COR-L47 (cell line): ENCODE measurements at places on chromosomes 5 and 9.
A peak's percentile ranks its signal among the peaks of the same experiment; 100 is the strongest.

GRCh38 chr5:78653681-78654366 lies 5.3 kb upstream of the LHFPL2 start:
- no peak for DNase-seq

DNA sequence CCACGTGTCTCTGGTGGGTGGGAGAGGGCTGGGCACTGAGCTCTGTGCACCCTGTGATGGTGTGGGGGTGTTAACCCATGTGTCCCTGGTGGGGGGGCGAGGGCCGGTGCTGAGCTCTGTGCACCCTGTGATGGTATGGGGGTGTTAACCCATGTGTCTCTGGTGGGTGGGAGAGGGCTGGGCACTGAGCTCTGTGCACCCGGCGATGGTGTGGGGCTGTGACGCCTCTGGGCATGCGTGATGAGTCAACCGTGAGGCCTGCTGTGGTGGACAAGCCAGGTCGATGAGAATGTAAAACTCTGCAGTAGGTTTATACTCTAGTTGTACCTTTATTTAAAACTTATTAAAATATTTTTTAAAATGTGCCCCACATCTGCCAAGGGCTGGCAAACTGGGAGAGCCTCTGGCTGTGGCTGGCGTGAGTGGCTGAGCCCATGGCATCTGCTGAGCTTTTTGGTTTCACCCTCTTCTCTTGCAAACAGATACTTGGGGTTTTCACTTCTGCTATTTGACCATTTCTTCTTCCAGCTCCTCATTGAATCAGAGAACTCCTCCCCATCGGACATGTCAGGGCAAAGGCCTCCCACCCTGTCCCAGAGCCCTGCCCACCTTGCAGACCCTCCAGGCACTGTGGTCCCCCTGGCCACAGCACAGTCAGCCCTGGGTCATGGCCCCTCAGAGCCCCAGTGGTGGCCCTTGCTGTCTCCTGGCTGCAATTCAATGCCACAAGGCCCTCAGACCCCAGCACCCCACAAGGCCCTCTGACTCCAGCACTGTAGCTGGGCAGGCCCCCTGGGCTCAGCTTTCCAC lies 18.5 kb upstream of the EXOC3 start:
- DNase-seq, result no peak

- DNase-seq, result no peak
These were observed 113.0 kb downstream of the RPS23 start for GRCh38 chr5:82164977-82165713.

GRCh38 chr9:114785866-114786650 lies 19.8 kb downstream of the TNFSF15 start:
- DNase-seq, result no peak

DNA sequence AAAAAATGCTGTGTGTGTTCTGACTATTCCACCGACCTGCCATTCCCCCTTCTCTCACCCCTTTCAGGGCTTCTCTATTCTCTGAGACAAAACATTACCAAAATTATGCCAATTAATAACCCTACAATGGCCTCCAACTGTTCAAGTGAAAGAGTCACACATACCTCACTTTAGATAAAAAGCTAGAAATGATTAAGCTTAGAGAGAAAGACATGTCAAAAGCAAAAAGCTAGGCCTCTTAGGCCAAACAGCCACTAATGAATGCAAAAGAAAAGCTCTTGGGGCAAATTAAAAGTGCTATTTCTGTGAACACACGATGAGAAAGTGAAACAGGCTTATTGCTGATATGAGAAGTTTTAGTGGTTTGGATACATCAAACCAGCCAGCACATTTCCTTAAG lies 279.6 kb upstream of the GRAMD2B start:
- DNase-seq, result no peak

- no peak for DNase-seq
These were observed 48.7 kb downstream of the RUSC2 start for GRCh38 chr9:35538361-35539234.

DNA sequence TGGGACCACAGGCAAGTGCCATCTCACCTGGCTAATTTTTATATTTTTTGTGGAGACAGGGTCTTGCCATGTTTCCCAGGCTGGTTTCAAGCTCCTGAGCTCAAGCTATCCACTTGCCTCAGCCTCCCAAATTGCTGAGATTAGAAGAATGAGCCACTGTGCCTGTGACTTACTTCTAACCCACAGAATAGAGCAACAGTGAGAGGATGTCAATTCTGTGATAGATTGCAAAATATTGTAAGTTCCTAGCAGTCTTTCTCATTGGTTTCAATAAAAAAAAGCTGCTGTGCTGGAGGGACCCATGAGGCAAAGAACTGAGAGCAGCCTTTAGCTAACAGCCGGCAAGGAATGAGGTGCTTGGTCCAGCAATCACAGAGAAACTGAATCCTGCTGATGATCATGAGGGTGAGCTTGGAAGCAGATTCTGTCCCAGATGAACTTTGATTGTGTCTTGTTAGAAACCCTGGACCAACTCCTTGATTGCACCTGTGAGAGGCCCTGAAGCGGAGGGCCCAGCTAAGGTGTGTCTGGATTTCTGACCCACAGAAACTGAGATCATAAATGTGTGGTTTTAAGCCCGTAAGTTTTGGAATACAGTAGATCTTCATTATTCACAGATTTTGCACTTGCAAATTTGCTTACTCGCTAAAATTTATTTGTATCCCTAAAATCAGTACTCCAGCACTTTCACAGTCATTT lies 149.7 kb downstream of the GCNT1 start:
- DNase-seq, result no peak

- DNase-seq, result no peak
These were observed 26.8 kb downstream of the ASS1 start for GRCh38 chr9:130471411-130472183.

DNA sequence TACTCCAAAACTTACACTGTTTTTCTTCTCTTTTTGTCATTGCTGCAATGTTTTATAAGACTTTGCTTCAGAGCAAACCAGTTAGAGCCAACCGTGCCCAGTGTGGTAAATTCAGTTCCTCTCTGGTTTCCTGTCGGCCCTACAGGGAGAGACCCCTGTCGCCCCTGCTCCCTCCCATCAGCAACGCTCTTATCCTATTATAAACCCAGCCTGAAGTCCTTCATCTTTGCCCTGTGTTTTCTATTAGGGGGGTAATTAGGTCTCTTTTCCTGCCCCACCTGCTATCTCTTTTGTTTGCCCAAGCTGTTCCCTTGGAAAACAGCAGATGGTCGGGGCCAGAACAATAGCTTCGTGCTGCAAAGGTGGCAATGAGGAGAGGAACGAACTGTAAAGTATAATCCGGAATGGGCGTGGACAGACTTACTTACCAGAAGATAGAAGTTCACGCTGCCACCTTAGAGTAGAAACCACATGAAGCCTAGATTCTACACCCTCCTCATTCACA lies 21.4 kb upstream of the OTULINL start:
- DNase-seq, result peak; percentile 95

- DNase-seq, result no peak
These were observed 64.3 kb upstream of the TNC start for GRCh38 chr9:115182264-115182663.

GRCh38 chr9:121557581-121558447 lies 58.2 kb upstream of the GGTA1 start:
- DNase-seq, result no peak

DNA sequence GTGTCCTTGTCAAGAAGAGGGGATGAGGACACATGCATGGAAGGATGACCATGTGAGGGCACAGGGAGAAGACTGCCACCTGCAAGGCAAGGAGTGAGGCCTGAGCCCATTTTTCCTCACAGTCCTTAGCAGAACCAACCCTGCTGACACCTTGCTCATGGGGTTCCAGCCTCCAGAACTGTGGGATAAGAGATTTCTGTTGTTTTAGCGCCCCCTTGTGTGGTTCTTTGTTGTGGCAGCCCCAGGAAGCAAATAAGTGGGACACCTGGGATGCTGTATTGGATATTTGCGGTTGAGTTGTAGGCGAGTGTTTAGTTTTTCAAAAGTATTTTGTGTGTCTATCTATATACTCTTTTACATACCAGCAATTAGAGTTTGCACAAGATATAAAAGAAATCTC lies 206.4 kb downstream of the NXNL2 start:
- no peak for DNase-seq

- no peak for DNase-seq
These were observed 5.5 kb downstream of the PCDH1 start for GRCh38 chr5:141872496-141873356.

- no peak for DNase-seq
These were observed 69.9 kb downstream of the INSYN2B start for GRCh38 chr5:169910393-169910792.

GRCh38 chr5:118768607-118769175 lies 219.7 kb downstream of the DTWD2 start:
- DNase-seq, result no peak

DNA sequence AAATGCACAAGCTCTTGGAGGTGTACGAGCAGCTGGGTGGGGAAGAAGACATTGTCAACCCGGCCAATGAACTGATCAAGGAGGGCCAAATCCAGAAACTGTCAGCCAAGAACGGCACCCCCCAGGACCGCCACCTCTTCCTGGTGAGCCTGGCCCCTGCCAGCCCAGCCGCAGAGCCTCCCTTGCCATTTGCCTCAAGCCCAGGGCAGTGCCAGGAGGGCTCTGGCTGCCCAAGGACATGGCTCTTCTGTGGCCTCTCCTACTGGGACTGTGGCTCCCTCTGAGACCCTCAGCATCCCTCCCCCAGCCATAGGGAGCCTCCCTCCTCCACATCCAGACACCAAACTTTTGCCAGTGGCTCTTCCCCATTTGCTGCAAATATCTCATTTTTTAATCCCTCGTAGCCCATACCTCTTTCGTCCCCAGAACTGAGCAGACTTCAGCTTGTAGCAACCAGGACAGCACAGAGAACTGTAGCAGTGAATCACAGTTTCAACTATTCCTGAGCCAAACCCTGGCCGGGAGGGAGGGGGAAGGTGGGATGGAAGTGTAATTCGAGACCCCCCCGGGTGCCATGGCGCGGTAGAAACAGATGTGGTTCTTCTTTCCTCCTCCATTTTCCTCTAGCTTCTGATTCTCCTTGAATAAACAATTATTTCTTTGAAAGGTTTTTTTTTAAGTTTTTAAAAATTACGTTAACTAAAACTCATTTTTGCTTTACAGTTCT lies 44.5 kb upstream of the SUSD3 start:
- no peak for DNase-seq

DNA sequence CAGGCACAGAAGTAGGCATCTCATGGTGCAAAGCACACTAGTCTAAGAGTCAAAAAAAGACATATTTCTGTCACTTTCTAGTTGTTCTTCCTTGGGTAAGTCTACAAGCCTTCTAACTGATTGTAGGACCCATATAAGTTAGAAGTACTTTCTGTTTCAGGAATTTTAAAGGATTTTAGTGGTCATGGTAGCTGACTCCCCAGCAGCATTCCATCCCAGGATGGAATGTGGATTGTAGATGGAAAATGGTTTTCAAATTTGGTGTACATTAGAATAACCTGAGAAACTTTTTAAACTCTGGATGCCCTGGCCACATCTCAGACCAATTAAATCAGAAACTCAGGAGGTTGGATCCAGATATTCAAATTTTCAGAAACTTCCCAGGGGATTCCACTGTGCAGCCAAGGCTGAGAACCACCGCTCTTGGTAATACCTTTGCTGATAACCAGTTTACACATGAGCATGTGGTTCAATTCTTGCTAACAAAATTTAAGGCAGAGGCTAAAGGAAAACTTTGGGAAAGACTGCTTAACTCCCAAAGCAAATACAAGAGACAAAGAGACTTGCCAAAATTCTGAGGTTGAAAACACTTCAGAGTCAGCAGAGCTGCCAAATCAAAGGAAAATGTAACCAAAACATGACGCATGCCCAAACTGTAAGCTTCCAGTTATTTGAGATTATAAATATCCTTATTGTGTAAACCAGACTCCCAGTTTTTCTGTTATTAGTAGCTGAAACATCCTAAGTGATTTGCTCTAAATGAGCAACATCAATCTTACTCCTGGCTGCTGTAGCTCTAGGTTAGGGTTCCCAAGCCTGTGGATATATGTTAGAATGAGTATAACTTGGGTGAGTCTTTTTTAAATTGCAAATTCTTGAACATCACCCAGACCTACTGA lies 145.4 kb upstream of the MTAP start:
- DNase-seq, result no peak

DNA sequence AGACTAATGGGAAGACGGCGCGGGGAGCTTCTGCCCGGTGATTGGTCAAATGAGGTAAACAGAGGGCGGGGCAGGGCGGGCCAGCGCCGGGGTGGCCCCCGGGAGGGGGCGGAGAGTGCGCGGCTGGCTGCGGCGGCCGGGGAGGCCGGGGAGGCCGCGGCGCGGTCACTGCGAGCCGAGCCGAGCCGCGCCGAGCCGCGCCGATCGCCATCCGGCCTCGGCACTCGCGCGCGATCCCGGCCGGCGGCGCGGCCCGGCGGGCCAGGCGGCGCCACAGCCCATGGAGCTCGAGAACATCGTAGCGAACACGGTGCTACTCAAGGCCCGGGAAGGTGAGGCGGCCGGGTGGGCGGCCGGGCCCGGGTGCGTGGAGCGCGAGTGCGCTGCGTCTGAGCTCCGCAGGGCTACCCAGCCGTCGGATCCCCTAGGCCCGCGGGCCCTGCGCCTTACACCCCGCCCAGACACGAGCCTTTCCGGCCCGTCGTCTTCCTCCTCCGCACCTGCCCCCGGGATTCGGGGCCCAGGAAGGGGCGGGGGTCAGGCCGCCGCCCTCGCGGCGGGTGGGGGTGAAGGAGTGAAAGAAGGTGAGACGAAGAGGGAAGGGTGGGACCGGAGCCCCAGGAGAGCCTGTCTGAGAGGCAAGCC lies at the start of gene GRK6:
GRK6 (plus strand) TSS at position 111 of the 645 bp plus-strand sequence; CDS start at position 281, 170 bp downstream.
- peak; percentile 44 for DNase-seq

GRCh38 chr5:107557051-107557658 lies 113.6 kb downstream of the EFNA5 start:
- no peak for DNase-seq

DNA sequence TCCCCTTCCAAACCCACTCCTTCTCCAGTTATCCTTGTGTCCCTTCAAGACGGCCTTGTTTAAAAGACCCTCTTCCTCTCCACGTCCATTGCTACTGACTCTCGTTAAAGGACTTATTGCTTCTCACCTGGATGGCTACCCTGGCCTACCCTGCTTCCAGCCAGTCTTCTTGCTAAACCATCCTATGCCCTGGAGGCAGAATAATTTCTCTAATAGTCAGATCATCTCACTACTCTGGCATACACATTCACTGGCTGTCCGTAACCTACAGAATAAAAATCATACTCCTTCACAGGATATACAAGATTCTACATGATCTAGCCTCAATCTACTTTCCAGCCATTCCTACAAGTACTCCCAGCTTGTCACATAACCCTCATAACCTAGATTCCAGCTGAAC lies 92.6 kb downstream of the TRPM6 start:
- DNase-seq, result no peak

DNA sequence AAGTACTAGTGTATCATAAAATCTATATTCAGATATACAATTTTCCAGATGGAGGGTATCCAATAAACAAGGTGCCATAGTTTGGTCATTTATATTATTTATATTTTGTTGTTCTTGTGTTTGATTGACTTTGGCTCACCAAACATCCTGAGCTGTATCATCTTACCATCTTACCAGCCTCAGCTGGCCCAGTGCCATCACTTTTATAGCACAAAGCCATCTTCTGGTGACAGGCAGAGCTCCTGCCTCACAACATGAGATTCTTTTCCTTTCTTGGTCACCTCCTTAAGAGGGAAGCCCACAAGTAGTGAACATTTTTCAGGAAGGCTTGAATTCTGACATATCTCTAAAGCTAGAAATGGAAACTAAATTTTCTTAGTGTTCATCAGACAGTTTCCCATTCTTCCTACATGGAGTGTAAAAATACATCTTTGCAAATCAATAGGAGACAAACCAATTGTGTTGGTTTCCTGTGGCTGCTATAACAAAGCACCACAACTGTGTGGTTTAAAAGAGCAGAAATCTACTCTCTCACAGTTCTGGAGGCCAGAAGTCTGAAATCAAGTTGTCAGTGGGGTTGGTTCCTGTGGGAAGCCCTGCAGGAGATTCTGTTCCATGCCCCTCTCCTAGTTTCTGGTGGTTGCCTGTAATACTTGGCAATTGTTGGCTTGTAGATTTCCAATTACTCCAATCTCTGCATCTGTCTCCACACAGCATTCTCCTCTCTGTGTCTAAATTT lies 341.8 kb downstream of the MAN2A1 start:
- DNase-seq, result peak; percentile 30
